NCI-H510A (cell line): ENCODE measurements at places on chromosomes 2 and 18.

DNA sequence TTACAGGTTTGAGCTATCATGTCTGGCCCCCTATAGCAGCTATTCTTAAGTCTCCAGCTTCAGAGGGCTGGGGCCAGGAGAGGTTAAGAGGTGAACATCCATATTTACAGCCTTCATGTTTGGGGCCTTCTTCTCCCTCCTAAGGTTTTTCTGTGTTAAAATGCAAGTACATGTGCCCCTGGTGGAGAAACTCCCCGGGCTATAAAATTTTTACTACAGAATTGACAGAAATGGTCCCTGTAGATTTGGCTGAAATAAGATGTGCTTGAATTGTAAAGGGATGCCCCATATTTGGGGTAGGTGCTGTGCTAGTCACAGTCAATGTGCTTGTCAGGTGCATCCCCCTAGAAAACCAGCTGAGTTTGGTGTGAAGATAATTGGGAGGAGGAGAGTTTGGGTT, 263.3 kb upstream of the CXCR4 start:
- DNase-seq, result no peak

- no peak for DNase-seq
These were observed 77.3 kb downstream of the KCTD1 start for GRCh38 chr18:26471027-26471426.

- DNase-seq, result no peak
These were observed 300.3 kb upstream of the GULP1 start for GRCh38 chr2:187991389-187991788.

GRCh38 chr2:238306672-238306998, 13.7 kb upstream of the TRAF3IP1 start:
- DNase-seq, result no peak

GRCh38 chr18:49725809-49726674, 87.3 kb downstream of the ACAA2 start:
- DNase-seq, result no peak

DNA sequence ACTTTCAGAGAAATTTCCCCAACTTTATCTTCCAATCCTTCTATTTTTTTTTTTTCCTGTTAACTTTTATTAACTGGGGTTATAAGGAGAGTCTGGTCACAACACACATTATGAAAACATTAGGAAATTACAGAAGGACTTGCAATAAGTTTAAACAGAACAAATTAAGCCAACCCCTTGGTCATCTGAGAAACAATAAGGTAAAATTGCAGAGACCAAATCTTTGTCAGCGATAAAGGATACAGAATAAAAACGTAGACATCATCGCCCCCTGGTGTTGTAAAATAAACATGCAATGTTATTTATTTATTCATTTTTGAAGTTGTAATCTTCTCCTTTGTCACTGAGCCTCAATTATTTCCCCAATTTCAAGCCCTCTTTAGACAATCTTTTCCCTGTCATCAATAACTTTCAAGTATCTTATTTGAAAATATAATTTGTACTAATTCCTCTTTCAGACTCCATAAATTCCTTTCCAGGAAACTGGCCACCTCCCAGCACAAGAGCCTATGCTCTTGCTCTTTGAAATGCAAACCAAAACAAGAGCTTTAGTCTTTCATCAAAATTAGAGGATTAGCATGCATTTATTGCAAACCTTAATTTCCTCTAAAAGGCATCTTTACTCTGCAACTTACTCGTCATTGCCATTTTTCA, 19.5 kb downstream of the G6PC2 start:
- no peak for DNase-seq
